ENCODE measurements at places on chromosomes 11 and 22.

DNA sequence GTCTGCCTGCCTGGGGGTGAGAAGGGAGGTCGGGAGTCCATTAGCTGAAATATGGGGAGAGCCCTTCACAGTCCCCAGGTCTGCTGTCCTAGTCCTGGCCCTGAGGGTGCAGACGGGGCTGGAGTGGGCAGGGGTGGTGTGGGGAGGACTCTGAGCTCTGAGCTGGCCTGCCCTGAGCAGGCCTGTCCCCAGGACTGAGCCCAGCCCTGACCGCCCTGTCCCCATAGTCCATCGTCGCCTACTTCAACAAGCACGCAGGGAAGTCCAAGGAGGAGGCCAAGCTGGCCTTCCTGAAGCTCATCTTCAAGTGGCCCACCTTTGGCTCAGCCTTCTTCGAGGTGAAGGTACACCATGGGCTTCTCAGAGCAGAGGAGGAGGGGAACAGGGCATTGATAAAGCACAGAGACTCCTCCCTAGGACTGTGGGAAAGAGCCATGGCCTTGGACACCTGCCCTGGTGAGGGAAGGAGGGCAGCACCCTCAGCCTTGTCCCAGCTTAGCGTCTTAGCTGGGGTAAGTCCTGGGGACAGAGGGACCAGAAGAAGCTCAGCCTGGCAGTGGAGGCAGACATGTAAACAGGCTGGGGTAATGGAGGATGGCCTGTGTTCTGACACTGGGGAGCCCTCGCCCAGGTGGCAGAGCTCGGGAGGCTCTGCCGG lies 83.7 kb downstream of the MYO7A start:
- no peak for DNase-seq

GRCh38 chr11:119316729-119317591 lies at the start of gene MCAM:
Gene MCAM (minus strand): TSS chr11:119317130. CDS start chr11:119317101, 29 bp downstream.
- DNase-seq, result no peak

GRCh38 chr11:62540804-62541701 lies 5.6 kb downstream of the AHNAK start:
- no peak for DNase-seq

DNA sequence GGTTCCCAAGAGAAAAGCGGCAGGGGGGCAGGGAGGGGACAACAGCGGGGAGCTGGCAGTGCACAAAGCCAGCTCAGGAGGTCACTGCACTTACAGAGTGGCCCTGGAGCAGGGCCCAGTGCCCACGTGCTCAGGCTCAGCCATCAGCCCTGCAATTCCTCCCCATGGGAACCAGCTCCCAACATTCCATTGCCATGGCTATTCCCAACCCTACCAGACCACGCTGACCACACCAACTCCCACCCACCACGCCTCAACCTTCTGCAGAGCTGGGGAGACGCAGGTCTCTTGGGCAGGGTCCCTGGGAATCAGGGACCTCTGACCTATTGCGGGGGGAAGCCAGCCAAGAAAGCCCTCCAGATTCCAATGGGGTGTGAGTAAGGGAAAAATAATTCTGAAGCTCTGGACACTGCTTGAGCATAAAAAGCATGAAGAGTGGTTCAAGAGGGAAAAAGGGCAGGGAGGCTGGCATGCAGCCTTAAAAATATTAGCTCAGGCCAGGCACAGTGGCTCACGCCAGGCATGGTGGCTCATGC lies 38.3 kb upstream of the TFIP11 start:
- no peak for DNase-seq

DNA sequence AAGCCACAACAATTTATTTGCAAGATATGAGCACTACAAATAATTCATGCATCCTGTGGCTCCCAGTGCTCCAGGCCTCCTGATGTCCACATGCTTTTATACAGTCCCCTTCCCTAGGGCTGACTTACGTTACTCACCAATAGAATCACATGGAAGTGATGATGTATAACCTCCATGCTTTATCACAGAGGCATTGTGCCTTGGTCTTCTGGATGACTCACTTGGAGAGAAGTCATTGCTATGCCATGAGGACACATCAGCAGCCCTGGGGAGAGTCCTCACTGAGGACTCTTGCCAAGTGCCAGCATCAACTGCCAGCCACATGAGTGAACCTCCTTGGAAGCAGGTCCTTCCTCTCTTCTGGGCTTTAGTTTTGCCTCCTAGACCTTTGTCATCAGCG lies 22.0 kb upstream of the IGSF9B start:
- no peak for DNase-seq

- no peak for DNase-seq
These were observed 604.4 kb downstream of the BUD13 start for GRCh38 chr11:116168459-116168787.

- DNase-seq, result no peak
These were observed 122.5 kb downstream of the SERGEF start for GRCh38 chr11:17890325-17890724.

- DNase-seq, result no peak
These were observed 58.9 kb downstream of the FLRT1 start for GRCh38 chr11:64094463-64095260.

DNA sequence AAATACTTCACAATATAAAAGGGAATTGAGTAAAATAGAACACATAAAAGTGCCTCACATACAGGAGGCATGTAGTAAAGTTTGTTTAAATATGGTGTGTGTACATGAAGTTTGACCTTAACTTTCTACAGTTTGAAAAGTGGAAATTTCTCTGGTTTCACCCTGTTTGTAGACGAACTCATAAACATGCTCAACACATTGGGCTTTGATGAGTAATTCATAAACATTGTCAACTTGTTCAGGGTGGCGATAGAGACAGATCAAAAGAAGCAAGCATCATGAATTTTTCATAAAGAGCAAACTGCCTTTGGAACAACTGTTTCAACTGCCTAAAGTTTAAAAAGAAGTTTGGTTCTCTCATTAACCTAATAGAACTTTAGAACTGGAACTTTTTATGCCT lies 9.1 kb downstream of the SLN start:
- no peak for DNase-seq

- DNase-seq, result no peak
These were observed 2.7 kb downstream of the CRYBB3 start for GRCh38 chr22:25202290-25202921.

DNA sequence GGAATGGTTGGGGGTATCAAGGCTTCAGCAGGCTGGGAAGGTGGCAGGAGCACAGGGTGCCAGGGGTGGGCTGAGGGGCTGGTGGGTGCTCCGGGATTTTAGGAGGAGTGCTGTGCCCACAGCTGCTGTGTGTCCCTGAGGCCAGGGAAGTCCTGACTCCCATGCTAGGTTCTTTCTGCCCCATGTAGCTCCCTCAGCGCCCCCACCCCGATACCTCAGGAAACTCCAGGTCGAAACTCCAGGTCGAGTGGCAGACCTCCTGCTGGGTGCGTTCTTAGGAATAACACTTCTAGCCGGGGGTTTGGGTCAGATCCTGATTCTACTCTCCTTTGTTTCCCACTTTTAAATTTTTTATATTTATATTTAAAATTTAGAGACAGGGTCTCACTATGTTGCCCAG lies 8.3 kb downstream of the AP2A2 start:
- no peak for DNase-seq

GRCh38 chr11:44774108-44774507 lies 47.3 kb downstream of the TSPAN18 start:
- DNase-seq, result no peak

DNA sequence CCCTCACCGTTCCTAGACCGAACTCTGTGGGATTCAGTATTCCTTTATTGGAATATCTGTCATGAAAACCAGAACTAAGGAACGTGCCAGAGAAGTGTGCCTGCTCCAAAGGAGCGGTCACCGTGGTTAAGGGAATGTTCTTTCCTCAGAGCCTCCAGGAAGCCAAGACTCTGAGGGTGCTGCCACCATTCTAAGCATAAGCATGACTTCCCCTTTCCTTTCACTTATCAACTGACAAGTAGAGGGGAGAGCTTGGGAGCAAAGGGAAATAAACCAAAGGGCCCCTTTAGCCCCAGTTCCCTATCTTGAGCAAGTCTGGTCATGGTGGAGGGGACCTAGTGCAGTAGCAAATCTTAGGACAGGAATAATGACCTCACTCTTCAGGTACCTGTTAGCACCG lies 26.8 kb downstream of the CTR9 start:
- no peak for DNase-seq

DNA sequence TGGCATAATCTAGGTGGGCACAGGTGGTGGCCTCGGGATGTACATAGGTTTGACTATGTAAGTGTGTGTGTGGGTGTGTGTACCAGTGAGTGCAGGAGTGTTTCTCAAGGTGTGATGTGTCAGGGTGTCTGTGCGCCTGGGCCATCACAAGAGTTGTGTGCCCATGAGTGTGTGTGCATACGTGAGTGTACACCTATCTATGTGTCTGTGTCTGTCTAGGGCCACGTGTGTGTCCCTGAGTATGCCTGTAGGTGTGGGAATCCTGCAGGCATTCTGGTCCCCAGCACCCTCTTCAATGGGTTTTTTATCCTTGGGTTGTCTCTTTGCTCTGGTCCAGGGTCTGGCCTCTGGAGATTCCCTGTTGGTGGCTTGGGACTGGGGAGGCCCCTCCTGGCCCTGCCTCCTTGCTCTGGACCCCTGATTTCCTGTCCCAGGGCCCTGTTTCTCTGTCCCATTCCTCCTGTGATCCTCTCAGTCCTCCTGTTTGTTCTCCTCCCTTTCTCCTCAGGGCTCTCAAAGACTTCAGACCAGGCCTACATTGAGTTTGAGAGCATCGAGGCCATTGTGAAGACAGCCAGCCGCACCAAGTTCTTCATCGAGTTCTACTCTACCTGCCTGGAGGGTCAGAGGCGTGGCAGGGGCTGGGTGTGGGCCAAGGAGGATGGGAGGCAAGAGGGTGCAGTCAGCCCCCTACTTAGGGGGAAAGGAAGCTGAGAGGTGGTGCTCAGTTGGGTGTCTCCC lies 9.4 kb downstream of the INPPL1 start:
- DNase-seq, result no peak

GRCh38 chr11:59822989-59823566 lies 12.5 kb upstream of the MRPL16 start:
- no peak for DNase-seq

GRCh38 chr22:11629661-11630385 lies 3898.2 kb upstream of the OR11H1 start:
- DNase-seq, result no peak

DNA sequence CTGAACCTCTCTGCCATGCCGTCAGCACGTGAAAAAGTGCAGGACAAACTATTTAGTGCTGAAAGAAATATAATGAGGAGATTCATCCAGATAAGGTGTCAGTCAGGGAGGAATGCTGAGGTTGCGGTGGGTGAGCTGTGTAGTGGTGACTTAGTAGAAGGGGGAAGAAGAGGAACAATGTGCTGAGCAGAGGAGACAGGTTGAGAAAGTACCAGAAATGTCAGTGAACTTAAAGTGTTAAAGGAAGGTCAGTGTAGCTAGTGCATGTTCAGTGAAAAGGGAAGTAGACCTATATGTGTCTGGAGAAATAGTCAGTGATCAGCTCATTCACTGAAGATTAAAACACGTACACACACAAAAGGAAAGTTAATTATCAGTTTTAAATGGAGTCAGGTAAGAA lies 237.6 kb upstream of the CCDC179 start:
- no peak for DNase-seq

- DNase-seq, result no peak
These were observed 20.3 kb upstream of the APLP2 start for GRCh38 chr11:130049328-130049771.

GRCh38 chr22:33219648-33220384 lies 161.6 kb upstream of the SYN3 start:
- no peak for DNase-seq

DNA sequence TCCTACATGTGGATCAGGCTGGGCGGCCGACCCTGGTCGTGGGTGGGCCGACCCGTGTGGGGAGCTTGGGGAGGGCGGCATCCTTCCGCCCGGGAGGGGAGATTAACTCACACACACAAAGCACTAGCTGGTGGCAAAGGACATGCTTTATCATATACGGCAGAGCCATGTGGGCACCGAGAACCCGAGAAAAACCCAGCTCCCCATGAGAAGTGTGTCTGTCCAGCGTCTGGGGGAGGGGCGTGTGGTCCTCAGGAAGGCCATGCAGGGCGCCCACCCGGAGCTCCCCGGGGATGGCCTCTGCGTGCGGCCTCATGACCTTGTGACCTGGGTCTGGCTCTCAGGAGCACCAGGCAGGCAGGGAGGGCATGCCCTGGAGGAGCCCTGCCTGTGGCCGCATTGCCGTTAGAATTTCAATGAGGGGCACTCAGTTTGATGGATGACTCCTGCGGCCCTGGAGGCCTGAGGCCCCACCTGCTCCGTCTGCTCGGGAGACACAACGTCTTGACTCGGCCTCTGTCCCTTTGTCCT lies 39.4 kb upstream of the TOLLIP start:
- no peak for DNase-seq

DNA sequence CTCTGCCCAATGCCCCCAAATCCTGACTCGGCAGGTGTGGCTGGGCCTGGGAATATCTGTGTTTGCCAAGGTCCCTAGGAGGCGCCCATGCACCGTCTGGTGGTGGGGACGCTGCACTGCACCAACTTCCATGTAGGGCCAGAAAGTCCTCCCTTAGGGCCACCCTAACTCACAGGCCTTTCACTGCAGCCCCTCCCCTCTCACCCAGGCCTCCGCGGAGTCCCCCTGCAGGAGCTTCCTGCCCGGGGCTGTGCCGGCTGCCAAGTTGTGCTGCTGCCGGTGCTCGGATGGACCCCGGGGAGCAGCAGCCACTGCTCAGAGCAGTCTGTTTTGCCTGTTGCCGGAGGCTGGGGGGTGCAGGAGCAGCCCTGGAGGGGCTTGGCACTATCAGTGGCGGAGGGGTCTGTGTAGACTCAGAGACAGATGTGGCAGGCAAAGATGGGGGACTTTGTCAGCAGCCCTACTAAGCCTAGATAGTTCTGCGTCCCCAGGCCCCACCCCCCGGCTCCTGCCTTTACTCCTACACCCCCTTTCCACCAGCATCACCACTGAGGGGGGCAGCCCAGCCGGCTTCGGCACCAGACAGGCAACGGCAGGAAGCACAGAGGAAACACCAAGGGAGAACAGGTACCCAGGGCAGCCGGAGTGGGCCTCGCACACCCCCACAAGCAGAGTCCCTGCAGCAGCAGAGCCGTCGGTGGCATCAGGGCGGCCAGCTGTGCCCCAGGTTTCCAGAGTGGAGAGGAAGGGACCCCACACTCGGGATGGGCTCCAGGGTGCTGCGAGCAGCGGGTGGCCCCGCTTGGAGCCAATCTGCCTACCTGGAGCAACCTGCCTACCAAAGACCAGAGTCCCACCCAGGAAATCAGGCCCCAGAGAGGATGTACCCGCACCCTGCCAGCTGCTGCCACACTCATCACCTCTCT lies 124.3 kb downstream of the TRIM29 start:
- no peak for DNase-seq

DNA sequence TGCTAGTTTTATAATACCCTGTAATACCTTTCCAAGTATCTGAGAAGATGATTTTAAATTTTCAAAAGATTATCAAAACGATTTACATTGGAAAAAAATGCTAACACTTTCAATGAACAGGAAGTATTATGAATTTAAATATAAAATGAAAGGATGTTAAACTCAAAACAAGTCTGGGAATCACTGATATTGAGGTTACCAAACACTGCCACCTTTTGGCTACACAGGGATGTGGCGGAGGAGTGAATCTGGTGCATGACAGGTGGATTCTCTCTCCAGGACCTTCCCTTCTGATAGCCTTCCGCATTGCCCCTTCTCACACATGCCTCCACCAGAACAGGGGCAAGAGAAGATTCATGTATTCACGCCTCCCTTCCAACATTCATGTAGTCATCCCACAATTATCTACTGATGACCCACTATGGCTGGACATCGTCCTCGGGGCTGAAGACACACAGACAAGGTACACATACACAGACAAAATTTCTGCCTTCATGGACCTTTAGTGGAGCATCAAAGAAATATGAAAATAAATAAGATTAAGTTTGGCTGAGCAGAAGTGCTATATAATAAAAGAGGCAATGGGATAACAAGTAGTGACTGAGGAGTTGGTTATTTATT lies 34.7 kb downstream of the ATG16L2 start:
- no peak for DNase-seq

- DNase-seq, result no peak
These were observed 7.1 kb upstream of the VSTM5 start for GRCh38 chr11:93857413-93858120.

All from activated gamma-delta T cell (primary cell).